ENCODE measurements at places on chromosomes 13 and 19.

DNA sequence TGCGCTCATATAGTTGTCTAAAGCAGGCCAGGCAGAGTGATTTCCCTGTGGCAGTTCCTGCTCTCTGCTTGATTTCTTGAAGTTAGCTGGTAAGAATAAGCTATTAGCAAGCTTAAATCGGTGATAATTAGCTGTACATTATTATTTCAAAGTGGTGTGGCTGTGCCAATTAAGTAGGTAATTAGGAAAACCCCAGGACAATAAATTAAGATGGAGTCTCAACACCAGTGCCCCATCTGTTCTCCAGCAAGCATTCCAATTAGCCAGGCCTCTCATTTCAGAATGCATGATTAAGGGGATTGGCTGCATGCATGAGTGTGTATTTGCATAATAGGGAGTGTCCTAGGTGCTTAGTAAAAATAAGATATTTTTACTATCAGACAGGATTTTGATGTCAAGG is 342.3 kb downstream of the GPC5 start:
- no peak for DNase-seq

GRCh38 chr19:13985771-13986347 is 20.3 kb downstream of the RFX1 start:
- DNase-seq, result no peak

DNA sequence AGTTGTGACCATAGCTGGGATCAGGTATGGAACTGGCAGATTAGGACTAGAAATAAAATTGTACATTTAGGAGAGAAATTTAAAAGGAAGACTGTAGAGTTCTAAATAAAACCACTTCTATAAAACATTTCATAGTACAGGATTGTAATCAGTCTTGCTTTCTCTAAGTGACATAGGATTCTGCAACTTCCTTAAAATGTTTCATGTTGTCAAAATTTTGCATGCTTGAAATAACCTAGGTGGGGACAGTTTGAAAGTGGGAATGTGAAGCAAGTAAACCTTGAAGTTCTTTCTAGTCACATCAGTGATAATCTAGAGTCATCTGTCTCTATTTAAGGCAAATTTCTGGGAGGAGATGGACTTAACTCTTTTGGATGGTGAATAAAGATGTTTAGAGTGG is 6.7 kb downstream of the TM9SF2 start:
- peak; percentile 55 for DNase-seq

DNA sequence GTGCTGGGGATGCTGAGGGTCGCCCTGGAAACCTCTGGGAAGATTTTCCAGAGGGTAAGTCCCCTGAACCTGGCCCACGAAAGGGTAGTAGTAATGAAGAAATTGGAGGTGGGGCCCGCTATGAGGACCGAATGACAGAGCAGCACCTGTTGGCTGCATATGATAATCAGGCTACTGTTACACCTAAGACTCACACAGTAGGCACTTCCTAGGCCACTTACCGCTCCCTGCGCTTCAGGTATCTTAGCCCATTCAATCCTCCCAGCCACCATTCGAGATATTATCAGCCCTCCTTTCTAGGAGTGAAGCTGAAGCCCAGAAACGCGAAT is 4.3 kb upstream of the LRFN3 start:
- no peak for DNase-seq

- DNase-seq, result no peak
These were observed 245.3 kb downstream of the PCCA start for GRCh38 chr13:100334214-100334613.
